ENCODE measurements at places on chromosomes 5 and 9.

- DNase-seq = no peak
- no peak overlapping the region for H3K27ac ChIP-seq
- H3K4me1 ChIP-seq = no peaks in the 10 kb centered on the region
- H3K36me3 ChIP-seq = no peaks in the 10 kb centered on the region
Observed at GRCh38 chr9:9817176-9817575, 795.6 kb downstream of the PTPRD start.

DNA sequence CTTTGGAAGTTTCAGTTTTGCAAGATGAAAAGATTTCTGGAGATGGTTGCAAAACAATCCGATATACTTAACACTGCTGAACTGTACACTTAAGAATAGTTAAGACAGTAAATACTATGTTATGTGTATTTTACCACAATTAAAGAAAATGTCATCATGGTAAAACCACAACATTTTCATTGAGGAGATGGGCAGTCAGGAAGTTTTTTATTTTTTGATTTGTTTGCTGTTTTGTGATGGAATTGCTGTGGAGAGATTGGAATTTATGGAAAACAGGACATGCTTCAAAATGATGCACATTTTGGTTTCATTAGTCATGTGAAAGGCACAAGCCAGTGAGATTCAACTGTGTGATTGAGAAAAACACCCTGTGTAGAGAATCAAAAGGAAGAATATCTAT, 90.5 kb upstream of the AGXT2 start:
- no peak for DNase-seq
- no peak overlapping the region for H3K27ac ChIP-seq
- peaks cover 17% of the 10 kb centered on the region for H3K27me3 ChIP-seq

DNA sequence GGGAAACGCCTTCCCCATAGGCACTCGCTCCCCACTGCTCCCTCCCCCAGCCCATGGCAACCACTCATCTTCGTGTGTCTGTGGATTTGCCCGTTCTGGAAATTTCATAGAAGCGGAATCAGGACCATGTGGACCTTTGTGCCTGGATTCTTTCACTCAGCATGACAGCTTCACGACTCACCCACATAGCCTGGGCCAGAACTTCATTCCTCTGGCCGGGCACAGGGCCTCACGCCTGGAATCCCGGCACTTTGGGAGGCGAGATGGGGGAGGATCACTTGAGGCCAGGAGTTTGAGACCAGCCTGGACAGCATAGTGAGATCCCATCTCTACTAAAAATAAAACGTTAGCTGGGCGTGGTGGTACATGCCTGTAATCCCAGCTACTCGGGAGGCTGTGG, 12.1 kb upstream of the DIPK1B start:
- peaks cover 7% of the 10 kb centered on the region for H3K27me3 ChIP-seq
- H3K27ac ChIP-seq = no peak overlapping the region
- no peaks in the 10 kb centered on the region for H3K4me1 ChIP-seq
- H3K36me3 ChIP-seq = no peaks in the 10 kb centered on the region
- H3K4me3 ChIP-seq = no peak overlapping the region

- no peaks in the 10 kb centered on the region for H3K27me3 ChIP-seq
- DNase-seq = no peak
- peak overlapping the region; percentile 95 for H3K27ac ChIP-seq
Observed at GRCh38 chr5:52799358-52799982, 11.8 kb downstream of the ITGA1 start.

DNA sequence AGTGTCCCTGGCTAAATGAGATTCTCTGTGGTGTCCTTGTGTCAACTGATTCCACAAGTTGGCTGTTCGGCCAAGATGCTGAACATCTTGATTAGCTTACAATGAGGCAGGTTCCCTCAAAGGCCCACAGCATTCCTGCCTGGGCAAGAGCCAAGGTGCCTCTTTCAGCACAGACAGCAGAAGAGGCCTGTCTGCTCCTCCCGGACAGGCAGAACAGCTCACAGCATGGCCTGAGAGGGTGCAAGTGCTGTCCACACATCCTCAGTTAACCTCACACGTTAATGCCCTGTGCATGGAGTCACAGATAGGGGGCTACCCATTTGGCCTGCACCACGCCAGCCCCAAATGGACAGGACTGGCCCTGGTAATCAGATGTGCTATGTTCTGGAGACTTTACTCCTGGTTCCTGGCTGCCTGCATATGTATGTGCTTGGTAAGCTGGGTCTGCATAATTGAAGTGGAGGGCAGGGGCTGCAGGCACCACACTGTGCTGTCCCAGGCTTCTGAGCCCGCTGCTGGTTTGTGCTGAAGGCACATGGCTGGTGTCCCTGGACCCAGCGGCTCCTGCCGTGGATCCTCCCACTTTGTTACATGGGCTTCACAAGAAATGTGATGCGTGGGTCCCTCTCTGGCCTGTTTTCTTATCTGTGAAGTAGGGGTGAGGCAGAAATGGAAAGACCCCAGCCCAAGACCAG, 8.9 kb downstream of the CSF2 start:
- H3K36me3 ChIP-seq = no peaks in the 10 kb centered on the region
- no peaks in the 10 kb centered on the region for H3K27me3 ChIP-seq
- DNase-seq = no peak
- no peak overlapping the region for H3K4me3 ChIP-seq
- peaks cover 16% of the 10 kb centered on the region for H3K4me1 ChIP-seq

- no peaks in the 10 kb centered on the region for H3K4me1 ChIP-seq
- no peak for DNase-seq
- H3K36me3 ChIP-seq = no peaks in the 10 kb centered on the region
- no peak overlapping the region for H3K27ac ChIP-seq
Observed at GRCh38 chr9:90724112-90724511, 77.5 kb upstream of the SYK start.

DNA sequence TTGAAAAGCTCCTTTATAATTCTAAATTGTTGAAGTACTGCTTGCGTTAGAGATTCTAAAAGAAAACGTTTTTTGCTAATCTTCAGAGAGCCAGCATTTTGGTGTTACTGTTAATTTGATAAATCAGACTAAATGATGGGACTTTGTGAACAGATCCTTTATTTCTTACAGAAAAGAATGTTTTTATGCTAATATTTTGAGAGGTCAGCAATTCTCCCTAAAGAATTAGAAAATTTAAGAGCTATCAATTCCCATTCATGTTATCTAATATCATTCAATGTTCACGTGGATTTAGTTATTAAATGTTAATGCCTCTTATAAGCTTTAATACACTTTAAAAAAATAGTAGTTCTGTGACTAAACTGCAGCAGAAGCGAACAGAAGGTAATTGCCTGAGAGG, 2.4 kb downstream of the AGGF1 start:
- no peak for DNase-seq
- peaks cover 39% of the 10 kb centered on the region for H3K36me3 ChIP-seq
- H3K4me1 ChIP-seq = peaks cover 10% of the 10 kb centered on the region
- no peaks in the 10 kb centered on the region for H3K27me3 ChIP-seq
- H3K27ac ChIP-seq = no peak overlapping the region

DNA sequence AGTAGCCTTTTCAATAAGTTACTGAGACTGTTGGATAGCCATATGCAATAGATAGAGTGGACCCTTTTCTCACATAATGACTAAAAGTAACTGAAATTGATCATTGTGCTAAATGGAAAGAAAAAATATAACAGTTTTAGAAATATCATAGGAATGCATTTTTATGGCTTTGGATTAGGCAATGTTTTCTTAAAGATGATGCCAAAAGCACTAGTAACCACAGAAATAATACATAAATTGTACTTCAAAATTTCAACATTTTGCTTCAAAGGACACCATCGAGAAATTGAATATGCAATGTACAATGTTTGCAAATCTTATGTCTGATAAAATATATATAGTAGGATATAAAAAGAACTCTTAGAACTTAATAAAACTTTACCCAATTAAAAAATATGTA, 1267.5 kb upstream of the CDH9 start:
- H3K27me3 ChIP-seq = no peaks in the 10 kb centered on the region
- H3K27ac ChIP-seq = peak overlapping the region; percentile 11
- no peak for DNase-seq
- H3K4me1 ChIP-seq = peaks cover 9% of the 10 kb centered on the region
- H3K4me3 ChIP-seq = no peak overlapping the region
